Esophagus squamous epithelium (tissue), 5 donors: ENCODE measurements at places on chromosomes 3 and 15.

DNA sequence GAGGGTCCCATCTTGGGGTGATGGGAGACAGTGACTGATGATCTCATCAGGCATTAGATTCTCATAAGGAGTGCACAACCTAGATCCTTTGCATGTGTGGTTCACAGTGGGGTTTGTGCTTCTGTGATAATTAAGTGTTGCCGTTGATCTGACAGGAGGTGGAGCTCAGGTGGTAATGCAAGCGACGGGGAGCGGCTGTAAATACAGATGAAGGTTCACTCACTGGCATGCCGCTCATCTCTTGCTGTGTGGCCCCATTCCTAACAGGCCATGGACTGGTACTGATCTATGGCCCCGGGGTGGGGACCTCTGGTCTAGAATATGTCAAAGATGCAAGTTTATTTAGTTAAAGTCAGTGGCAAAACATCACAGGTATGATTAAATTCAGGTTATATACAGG lies 8.7 kb downstream of the MEF2A start:
- DNase-seq, result no peak

DNA sequence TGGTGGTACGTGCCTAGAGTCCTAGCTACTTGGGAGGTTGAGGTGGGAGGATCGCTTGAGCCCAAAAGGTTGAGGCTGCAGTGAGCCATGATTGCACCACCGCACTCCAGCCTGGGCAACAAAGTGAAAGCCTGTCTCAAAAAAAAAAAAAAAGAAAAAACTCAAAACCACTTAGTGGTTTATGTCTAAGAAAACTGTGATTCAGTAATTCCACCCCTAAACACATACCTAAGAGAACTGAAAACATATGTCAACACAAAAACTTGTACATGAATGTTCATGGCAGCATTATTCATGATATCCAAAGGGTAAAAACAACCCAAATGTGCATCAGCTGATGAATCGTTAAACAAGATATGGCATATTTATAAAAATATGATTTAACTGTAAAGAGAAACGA lies 14.3 kb downstream of the SPG21 start:
- DNase-seq, result no peak

- no peak for DNase-seq
Measured at GRCh38 chr3:69585472-69585871, 153.8 kb upstream of the MITF start.

GRCh38 chr15:29618586-29618985 lies 203.7 kb downstream of the TJP1 start:
- no peak for DNase-seq

DNA sequence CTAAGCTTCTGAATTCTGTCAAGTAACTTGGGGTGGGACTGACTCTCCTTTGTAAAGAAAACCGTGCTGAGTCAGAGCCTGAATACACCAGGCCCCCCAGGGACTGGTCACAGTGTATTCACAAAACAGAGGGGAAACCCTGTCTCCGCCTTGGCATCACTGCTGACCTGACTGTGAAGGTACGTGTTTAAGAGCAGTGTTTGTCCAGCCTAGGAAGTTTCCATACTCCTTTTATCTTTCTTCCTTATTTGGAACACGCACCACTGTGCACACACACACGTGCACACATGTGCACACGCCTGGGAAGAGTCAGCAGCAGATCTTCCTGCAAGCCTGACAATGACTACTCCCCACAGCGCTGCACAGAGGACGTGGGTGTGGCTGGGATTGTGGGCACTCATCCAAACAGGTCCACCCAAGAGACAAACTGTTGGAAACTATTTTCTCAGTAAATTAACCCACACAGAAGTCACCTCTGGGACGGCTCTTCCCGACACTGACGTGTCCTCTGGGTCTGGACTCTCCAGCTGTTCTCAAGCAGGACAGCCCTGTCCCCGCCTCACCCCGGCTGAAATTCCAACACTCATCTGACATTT lies 87.7 kb downstream of the ATP10A start:
- no peak for DNase-seq

DNA sequence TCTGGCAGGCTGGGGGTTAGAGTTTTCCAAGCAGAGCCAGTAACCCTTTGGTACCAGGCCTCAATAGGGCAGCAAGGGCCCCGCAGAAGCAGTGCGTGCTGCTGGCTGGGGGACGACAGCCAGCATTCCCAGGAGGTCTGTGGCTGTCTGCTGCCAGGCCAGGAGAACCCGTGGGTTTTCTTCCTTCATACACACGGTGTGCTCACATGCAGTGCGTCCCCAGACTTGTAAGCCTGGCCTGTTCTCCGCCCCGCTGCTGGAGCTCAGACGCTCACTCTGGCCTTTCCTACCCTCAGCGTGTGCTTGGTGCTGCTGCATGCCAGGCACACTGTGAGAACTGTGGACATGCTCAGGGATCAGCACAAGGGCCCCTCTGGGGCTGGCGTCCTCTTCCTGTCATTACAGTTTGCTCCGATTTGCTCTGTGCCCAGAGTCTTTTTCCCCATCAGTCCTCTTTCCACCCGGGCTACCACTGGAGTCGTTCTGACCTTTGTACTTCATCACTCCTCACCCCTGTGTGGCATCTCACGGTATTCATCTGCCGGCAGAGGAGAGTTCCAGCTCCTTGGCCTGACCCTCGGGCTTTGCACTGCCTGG lies 149.5 kb downstream of the DNAJB8 start:
- no peak for DNase-seq

- no peak for DNase-seq
Measured at GRCh38 chr3:186790261-186790981, 7.0 kb downstream of the EIF4A2 start.

- no peak for DNase-seq
Measured at GRCh38 chr3:98556164-98557130, 24.7 kb downstream of the GPR15 start.

GRCh38 chr15:43511012-43511885 lies 6.2 kb upstream of the MAP1A start:
- DNase-seq, result no peak

- DNase-seq, result no peak
Measured at GRCh38 chr3:67940210-67940952, 286.0 kb upstream of the SUCLG2 start.

- DNase-seq, result no peak
Measured at GRCh38 chr15:90782442-90782841, 65.3 kb downstream of the BLM start.

GRCh38 chr3:158261371-158261991 lies 151.6 kb downstream of the RSRC1 start:
- no peak for DNase-seq

DNA sequence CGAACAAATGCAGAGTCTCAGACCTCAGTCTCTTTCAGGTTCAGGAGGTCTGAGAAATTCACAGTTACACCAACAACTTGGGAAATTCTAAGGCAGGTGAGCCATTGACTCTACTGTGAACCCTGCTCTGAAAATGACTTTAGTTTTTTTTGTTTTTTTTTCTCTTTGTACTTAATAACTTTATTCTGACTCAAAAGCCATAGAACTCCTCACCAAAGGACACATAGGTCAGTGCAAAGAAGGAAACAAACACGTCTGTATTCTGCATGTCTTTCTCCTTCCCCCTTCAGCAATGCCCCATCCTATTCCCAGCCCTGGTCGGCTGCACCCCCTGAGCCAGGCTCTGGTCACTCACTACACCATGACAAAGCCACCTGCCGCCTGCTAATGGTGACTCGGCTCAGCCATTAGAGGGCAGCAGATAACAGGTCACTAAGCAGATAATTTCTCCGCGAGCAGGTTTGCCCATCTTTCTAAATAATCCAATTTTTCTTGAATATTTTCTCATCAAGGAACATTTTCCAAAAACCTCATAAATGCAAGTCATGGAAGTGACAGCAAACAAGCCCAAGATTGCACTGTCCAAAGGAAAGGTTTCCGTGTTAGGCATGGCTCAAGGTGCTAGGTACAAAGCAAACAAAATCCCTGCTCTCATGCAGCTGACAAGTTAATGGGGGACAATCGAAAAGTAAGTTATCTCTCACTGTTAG lies 37.7 kb downstream of the TM4SF4 start:
- no peak for DNase-seq

DNA sequence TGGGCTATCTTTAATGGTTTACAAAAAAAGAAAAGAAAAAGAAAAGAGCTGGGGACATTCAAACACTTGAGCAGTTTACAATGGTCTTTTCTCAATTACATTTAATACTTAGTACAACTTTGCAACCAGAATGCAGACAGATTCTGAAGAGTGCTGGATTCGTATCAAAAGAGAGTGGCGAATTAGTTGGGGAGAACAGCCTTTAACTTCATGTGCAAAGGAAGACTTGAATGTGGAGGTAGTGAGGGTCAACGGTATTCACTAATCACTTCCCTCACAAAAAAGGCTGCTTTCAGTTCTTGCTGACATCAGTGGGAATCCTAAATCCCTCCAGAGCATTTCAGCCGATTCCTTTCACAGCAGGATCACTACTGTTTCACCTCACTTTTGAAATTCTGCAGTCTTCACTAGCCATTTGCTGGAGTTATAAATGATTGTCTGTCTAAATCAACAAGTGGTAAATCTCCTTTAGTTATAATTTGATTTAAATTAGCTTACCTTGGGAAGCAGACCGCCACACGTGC lies 323.0 kb upstream of the SEMA6D start:
- no peak for DNase-seq

DNA sequence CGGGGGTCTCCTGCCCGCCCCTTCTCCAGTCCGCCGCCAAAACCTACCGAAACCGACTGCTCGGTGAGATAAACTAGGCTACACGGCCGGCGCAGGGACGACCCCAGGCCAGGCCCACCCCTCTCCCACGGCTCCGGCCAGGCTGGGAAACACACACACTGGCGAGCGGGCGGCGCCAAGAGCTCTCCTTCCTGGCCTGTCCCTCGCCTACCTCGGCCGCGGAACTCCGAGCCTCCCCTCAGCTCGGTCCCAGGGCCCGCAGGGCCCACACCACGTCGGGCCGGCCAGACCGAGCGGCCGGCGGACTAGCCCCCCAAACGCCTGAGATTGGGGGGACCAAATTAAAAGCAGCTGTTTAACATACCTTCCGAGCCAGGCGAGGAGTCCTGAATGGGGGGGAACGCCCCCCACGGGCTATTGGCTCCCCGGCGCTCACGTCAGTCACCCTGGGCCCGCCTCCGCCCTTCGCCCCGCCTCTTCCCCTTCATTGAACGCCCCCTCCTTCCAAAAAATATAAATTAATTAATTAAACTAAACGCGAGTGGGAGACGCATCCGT lies 4.0 kb upstream of the SIN3A start:
- DNase-seq, result peak; percentile 39

DNA sequence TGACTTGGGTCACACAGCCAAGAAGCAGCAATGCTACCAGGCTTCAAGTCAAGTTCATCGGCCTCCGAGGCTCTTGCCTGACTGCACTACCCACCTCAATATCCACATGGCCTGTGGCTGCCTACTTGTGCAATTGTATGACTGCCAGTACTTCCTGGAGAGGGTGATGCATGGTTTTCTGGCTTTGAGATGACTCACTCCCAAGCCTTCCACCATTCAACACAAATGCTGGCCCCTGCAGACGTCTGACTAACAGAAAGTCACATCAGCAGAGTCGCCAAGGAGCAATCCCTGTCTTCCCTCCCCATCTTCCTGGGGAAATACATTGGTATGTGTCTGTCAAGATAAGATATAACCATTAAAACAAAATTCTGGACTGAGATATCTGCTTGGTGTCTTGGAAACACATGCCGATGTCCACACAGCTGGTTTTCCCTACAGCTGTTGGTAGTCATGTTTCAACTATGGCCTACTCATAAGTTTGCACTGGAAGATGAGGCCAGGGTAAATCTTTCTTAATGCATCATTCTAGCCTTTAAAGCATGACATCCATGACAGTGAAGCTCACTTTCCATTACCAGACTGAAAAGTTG lies 79.6 kb upstream of the SPATA12 start:
- peak; percentile 30 for DNase-seq

DNA sequence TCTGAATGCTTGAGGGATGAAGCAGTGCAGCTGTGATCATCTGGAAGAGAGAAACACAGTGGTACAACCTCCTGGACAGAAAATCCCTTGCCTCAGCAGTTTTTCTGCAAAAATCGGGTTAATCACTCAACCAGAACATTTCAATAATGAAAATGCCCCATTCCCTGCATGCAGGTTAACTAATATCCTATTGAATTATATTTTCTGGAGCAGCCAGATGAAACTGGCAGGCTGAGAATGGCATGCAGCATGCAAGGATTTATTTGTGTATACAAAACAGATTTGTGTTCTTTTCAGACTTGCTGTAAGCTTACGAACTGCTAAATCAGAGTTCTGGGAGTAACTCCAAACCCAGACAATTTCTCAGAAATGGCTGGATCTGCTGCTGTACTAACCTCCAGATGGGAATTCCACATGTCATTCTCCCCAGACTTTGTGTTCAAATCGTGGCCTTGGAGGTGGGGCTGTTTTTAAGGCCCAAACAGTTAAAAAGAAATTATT lies 39.1 kb downstream of the SLC9A9 start:
- no peak for DNase-seq

- no peak for DNase-seq
Measured at GRCh38 chr15:43886558-43886957, 59.8 kb downstream of the WDR76 start.

DNA sequence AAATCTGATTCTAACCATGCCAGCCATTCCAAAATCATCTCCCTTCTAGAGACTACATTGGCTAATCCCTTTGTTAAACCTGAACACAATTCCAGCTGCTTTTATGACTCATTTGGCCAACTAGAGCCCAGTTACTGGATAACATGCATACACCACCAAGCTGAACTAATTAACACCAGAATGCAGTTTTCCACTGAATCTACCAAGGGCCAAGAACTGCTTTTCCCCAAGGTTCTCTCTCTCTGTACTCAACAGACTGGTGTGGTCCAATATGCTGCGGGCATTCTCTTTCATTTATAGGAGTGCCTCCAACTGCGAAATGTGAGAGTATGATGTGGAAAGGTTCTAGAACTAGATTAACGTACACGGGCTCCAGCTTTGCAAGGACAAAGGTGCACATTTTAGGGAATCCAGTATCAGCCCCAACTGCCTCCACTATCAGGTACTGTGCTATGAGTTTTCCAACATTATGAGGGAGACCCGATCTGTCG lies 1.5 kb downstream of the CHSY1 start:
- DNase-seq, result no peak

GRCh38 chr3:134052370-134052769 lies 22.6 kb upstream of the SLCO2A1 start:
- no peak for DNase-seq

DNA sequence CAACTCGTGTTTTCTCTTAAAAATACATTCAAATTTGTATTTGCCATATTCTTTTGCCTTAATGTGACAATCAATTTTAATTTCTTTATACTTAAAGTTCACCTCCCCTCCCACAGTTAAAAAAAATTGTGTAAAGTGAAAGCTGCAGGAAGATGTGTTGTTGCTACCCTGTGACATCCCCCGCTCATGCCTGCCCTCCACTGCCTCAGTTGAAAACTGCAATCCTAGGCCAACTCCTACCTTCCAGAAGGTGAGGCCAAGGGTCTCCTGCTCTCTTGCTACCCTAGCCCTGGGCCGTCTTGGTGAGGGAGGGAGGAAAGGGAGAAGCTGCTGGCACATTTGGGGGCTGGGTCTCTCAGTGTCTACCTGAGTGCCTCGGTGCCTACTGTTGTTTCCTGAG lies 57.0 kb upstream of the CMTM7 start:
- DNase-seq, result no peak

GRCh38 chr15:41631880-41632470 lies 28.2 kb upstream of the MGA start:
- no peak for DNase-seq
